Activated T-cell treated with anti-CD3 and anti-CD28 coated beads, Interleukin-2, amount 50 U/mL, for 72 hours (primary cell): ENCODE measurements at places on chromosomes 13 and 19.

GRCh38 chr13:94329277-94329676, 150.2 kb downstream of the DCT start:
- DNase-seq, result no peak

DNA sequence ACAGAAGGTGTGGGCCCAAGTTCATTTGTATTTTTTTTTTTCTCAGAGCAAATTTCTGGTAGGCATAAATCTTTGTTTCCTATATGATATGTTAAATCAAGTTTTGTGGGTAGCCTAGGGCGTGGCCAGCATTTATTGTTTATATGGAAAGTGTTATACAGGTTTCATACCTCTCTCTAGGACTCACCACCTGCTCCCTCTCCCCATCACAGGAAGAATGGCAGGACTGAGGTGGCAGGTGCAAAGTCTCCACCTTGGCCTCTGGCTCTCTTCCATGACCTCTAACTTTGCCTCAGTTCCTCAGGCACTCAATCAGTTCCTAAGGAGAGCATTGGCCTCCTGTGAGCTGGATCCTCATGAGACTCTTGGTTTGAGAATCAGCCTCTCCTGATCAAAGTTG, 172.3 kb upstream of the TSC22D1 start:
- DNase-seq, result no peak

DNA sequence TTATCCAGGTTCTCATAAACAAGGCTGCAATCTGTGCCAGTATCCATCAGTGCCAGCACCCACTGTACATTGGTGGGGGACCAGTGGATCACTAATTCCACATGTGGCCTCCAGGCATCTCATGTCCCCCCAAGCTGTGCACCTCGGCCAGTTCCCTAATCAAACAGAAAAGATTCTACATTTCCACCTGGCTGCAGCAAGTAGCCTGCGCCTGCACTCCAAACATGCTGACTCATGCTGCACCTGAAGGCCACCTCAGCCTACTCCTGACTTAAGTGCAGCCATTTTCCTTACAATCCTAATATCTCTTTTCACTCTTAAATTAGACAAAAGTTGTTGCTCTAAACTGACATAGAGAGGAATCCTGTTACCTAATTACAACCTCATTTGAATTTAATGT, 729.4 kb upstream of the MIR17HG start:
- DNase-seq, result no peak

DNA sequence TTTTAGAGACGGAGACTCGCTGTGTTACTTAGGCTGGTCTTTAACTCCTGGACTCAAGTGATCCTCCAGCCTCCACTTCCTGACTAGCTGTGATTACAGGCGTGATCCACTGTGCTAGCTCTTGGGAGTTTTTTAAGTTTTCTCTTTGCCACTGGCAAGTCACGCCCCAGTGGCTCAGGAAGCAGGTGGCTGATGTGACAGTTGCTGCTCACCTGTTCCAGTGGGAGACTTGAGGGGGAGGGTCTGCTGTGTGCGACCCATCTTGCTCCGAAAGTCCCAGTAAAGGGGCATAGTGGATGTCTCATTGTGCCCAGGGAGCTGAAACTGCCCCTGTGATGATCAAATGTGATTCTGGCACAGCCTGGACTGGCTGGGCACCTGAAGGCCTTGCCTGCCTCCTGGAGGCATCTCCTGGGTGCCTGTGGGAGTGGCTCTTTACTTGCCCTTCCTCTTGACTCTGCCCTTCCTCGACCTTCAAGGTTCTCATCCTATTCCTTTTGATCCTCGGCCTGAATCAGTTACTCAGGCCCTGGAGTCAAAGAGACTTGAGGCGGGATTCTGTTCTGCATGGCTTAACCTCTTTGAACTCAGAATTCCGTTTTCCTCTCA, 7.8 kb downstream of the SMARCA4 start:
- no peak for DNase-seq

- no peak for DNase-seq
These were observed 542.7 kb downstream of the MYO16 start for GRCh38 chr13:109172136-109172535.

DNA sequence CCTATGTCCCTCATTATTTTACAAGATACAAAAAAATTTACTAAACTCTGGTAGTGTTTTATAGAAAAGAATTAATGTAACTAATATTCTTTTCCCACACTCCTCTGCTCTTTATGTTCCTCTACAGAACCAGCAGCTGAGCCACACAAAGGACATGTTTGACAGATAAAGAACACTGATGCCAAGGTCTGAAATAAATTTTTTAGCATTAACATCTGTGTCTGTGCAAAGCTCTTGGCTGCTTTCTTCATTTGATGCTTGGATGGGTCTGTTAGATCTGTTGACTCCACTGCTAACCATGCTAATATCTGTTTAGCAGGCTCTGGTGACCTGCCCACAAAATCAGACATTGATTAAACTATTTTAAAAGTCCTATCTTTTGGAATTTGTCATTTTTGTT, 2363.8 kb downstream of the PCDH9 start:
- DNase-seq, result no peak

DNA sequence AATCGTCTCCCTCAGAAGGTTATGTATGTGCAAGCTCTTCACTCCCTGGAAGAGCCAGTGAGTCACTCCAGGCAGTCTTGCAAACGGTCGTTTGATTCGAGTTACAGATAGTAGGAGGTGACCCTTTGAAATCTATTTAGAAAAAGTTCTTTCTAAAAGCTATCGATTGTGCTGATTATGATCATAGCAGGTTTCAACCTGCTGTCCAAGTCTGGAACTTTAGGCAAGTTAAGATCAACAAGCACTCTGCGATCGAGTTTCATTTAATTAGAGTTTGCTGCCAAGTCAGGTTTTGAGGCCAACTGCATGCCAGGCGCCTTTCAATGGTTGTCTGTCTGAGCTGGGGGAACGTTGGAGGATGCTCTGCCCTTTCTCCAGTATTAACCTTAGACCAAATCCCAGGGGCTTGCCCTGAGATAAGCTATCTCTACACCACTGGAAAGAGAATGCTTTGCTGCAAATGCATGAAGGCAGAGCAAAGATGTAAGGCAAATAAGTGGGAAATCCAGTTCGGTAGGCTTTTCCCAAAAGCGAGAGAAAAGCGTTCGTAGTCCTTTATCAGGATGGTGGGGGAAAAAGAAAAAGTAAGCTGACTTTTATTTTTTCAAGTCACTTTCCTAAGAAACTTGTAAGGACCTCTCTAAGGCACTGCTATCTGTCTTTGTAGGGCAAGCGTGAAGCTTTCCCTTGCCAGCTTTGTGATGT, 287.5 kb downstream of the ATP8A2 start:
- no peak for DNase-seq

DNA sequence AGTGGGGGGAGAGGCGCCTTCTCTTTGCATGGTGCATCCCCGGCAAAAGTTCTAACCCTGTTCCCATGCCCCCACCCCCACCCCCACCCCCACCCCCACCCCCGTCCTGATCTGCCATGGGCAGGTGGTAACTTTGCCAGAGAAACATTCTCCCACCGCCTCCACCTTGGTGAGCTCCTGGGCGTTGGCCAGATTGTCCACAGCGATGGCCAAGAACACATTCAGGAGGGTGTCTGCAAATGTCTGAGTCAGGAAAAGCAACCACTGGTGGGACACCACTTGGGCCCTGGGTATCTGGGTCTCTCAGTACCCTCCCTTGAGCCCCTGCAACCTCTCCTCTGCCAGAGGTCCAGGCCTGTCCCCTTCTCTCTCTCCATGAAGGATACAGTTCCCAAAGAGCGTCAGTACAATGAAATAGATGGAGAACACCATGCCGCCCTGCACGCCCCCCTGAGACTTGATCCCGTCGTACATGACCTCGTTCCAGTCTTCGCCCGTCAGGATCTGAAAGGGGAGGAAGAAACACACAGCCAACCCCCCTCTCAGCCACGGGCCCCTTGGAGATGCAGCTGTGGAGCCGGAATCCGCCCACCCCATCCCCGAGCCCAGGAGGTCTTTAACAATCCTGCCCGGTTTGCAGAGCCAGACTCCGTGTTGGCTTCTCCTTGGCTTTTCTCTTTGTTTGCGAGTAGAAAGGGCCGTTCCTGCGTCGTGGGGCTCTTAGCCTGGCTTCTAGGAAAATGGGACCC, 153.3 kb downstream of the IER2 start:
- no peak for DNase-seq

DNA sequence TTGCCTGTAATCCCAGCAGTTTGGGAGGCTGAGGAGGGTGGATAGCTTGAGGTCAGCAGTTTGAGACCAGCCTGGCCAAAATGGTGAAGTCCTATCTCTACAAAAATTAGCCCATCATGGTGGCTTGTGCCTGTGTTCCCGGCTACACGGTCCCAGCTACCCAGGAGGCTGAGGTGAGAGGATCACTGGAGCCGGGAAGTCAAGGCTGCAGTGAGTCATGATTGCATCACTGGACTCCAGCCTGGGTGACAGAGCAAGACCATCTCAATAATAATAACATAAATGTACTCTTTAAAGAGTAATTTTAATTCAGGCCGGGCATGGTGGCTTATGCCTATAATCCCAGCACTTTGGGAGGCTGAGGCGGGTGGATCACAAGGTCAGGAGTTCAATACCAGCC, 38.7 kb downstream of the SKA3 start:
- DNase-seq, result no peak

DNA sequence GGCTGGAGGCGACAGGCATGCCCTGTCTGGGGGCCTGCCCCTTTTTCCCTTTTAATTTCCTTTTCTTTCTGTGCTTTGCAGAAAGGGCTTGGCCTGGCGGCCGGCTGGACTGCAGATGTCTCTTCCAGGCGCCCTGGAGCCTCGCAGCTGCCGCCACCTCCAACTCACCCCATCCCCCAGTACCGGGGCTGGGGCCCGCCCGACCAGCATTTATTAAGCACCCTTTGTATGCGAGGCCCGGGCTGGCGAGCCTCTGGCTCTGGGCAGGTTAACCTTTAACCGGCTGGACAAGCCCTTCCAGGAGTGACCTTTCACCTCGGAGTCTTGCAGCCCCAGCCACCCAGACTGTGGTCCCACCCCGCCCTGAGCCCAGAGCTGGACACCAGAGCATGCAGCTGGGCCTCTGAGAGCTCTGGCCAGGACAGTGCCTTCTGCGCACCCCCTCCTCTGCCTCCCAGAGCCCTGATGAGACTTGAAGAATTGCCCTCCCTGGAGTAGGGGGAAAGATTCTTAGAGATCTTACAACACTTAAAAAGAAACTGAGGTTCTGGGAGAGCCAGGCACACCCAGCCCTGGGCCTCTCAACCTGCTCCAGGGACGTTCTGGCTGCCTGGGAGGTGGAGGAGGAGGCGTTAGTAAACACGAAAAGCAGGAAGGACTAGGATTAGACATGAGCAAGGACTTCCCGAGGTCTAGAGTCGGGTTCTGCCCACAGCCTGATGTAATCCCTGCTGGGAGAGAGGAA, 1.1 kb upstream of the NR2F6 start:
- no peak for DNase-seq

DNA sequence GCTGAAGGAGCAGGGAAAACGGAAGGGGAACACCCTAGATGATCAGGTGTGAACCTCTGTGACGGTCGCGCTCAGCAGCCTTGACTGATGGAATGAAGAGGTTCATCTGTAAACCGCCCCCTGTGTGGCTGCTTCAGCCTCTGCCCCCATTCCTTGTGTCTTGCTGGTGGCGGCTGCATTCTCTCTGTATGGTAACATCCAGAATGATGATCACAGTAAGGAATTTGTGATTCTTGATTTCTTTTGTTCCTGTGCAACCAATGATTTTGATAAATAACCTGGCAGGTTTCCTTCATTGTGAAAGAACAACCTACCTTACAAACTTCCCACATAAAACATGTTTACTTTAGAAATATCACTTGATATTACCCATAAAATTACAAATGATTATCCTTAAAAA, 118.7 kb upstream of the MCF2L start:
- DNase-seq, result no peak

- DNase-seq, result no peak
These were observed 271.3 kb downstream of the PCDH20 start for GRCh38 chr13:61144301-61144700.

- peak; percentile 22 for DNase-seq
These were observed 7.3 kb downstream of the LYL1 start for GRCh38 chr19:13095393-13095784.

DNA sequence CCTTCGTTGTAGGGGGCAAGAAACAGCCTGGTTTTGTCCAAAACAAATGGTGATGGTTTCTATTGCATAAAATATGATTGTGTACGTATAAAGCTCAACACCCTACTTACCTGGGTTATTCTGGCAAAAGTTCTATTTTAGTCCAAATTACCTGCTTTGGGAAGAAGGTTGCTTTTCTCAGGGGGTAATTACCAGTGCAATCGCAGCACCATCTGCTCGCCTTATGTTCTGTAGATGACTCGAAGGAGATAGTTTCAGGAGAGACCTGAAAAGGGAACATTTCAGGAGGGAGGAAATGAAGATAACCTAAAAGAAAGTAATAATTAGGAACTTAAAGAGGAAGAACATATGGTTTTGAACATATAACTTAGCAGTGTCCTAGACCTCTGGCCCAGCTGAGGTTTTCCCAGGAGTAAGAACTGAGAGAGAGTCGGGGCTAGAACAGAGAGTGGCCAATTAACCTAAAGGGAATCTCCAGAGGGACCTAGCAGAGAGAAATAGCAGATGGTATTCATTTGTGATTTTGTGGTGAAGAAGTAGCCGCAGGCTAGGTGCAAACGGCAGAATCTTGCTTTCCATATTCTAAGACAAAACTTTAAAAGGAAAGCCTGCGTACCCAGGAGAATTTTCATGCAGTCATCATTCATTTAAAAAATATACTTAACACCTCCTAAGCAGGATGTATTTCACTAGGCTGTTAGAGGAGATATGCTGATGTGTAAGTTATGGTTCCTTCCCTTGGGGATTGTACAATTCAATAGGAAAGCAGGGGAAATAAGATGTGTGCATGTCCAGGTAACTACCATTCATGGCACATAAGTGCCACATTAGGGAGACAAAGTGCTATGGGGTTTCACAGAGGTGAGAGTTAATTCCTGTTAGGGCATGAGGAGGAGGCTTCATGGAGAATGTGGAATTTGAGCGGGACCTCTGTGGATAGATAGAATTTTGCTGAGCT, 113.0 kb upstream of the SLC10A2 start:
- no peak for DNase-seq

- no peak for DNase-seq
These were observed 21.4 kb upstream of the SERP2 start for GRCh38 chr13:44352202-44352601.

GRCh38 chr13:46541210-46541609, 11.8 kb upstream of the LRCH1 start:
- DNase-seq, result no peak

DNA sequence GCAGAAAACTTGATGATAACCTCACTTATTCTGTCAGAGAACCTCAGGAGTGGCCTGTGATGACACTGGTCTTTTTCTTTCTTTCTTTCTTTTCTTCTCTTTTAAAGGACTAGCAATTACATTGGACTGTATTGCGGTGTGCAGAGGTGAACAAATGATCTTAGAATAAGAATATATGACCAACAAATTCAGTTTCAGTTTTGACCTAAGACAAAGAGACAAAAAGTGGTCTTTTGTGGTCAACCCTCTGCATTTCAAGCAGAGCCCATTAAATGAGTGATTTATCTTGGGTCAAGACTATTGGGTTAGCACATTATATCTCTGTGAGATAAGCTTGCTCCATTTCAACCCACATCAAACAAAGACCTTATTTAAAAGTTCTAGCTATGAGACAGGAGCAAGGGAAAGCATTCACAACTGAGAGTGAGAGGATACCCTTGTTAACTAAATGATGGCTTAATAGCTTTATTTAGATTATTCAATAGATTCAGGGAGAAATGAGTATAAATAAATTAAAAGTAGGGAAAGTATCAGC, 644.4 kb downstream of the PCDH9 start:
- DNase-seq, result no peak

GRCh38 chr19:2885736-2886135, 15.0 kb upstream of the ZNF57 start:
- DNase-seq, result no peak
